ELF-1 (cell line): ENCODE measurements at places on chromosomes 13 and 19.
A peak's percentile ranks its signal among the peaks of the same experiment; 100 is the strongest.

GRCh38 chr13:88450515-88450914 is 779.3 kb downstream of the SLITRK5 start:
- no peak for DNase-seq

DNA sequence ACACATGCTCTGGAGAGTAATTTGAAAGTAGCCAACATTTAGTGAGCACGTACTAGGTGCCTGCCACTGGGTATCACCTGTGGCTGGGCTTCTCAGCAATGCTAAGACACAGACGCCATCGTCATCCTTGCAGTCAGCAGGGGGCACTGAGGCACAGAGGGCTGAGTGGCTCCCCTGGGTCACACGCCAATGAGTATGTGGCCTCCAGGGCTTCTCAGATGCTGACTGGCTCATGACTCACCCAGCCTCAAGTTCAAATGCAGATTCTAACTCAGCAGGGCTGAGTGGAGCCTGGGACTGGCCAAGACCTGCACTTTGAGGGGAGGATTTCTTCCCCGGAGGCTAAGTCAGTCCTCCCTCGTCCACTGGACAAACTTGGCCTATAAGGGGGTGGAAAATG is 115.1 kb upstream of the CACNA1A start:
- peak; percentile 77 for DNase-seq

GRCh38 chr19:8877854-8878705 is 45.9 kb downstream of the MBD3L1 start:
- DNase-seq = peak; percentile 24

- no peak for DNase-seq
Observed at GRCh38 chr19:7668842-7669241, at the start of gene RETN. TSS of gene RETN (plus strand) at chr19:7669049. CDS start at chr19:7669327, 278 bp downstream.

GRCh38 chr13:102792396-102792795 is 6.4 kb downstream of the POGLUT2 start:
- no peak for DNase-seq

- DNase-seq = no peak
Observed at GRCh38 chr19:50717026-50717723, 2.4 kb downstream of the SHANK1 start.

DNA sequence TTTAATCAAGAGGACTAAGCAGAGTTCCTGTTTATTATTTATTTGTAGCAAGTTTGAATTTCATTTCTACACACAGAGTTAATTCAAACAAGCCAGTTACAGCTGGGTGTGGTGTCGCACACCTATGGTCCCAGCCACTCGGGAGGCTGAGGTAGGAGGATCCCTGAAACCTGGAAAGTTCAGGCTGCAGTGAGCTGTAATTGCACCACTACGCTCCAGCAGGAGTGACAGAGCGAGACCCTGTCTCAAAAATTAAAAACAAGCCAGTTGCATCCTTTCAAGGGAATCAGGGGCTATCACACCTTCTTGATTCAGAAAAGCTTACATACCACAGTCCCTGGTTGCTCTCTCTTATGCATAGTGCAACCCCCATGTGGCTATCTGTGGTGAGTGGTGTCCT is 19.8 kb downstream of the ZNF586 start:
- DNase-seq = no peak

- no peak for DNase-seq
Observed at GRCh38 chr13:81021284-81021840, 680.4 kb upstream of the SPRY2 start.

DNA sequence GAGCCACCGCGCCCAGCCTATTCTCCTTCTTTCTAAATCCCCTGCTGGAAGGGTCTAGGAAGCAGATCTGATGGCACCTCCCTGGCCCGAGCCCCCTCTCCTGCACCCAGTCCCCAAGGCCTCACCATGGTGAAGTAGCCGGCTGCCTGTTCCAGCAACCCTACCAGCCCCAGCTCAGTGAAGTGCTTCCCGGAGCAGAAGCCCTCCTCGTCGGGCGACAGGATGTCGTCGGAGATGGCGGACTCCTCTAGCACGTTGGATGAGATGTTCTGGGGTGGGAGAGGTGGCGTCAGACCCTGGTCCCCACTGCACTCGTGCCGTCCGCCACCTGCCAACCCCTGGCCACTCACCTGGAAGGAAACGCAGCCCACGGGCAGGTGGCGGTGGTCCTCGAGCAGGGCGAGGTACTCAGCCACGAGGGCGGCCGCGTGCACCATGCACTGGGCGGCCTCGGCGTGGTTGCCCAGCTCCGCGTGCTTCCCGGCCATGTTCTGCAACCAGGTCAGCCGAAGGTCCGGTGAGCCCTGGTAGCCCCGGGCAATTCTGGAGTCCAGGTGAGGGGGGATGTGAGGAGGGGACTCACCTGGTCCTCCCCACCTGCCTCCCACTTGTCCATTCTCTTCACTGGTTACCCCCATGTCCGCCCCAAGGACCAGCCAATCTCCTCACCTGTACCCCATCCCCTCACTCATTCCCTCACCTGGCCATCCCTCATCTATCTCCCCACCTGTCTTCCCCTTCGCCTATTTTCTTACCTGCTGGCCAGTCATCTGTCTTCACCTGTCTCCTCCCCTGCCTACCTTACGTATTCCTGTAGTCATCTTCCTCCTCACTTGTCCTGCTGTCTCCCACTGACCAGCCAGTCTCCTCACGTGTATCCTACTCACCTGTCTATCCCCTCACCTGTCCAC is 11.5 kb upstream of the KANK2 start:
- no peak for DNase-seq

DNA sequence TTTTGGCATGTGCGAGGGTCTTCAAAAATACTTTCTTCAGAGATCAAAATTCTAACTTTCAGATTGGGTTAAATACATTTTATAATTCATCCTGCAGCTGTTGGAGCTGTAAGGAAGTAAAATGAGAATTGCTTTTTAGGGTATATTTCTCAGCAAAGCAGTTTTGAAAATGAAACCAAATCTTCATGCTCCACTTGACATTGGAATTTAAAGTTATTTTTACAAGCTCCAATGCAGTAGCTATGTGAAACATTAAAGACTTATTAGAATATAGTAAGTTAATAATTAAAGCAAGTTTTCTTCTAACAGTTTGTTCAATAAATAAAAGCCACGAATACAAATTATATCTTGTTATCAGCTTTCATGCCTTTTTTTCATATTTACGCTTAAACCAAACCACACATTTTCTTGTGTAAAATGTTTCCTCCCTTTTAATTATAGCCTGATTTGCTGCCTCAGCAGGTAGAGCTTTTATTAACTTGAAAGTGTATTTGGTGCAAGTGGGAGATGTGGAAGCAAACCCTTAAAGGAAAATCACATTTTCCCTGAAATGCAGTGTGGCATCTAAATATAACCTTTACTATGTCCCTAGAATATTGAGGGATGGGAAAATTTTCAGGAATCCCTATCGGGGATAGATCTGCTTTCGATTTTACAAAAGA is 12.4 kb upstream of the MICU2 start:
- DNase-seq = no peak

DNA sequence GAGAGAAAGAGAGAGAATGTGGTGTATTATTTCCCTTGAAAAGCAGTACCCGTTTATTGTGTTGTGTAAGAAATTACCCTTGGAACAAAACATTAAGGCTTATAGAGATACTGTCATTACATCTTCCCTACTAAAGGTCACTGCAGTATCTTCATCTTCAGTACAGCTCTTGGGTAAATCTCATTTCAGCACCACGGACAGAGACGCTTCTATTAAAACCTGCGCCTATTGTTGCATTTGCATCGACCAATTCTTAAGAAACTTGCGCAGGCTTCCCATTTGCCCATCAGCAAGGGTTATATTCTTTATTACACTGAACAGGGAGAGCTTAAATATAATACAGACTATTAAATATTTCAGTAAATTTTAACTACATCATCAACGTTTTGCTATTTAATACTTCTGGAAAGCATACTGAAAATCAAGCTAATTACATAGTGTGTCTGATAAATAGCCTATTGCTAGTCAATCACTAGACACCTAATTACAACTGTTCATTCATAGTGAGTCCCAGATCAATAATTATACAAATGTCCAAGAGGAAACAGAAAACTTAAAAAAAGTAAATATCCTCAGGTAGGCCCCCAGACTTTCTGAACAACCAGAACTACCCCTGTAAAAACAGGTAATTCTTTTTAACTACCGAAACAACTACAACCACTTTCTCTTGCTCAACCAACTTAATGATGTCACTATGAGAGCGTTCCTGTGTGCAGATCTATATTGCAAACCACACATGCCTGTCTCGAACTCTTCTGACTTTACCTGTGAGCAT is 350.6 kb downstream of the LIG4 start:
- peak; percentile 4 for DNase-seq

DNA sequence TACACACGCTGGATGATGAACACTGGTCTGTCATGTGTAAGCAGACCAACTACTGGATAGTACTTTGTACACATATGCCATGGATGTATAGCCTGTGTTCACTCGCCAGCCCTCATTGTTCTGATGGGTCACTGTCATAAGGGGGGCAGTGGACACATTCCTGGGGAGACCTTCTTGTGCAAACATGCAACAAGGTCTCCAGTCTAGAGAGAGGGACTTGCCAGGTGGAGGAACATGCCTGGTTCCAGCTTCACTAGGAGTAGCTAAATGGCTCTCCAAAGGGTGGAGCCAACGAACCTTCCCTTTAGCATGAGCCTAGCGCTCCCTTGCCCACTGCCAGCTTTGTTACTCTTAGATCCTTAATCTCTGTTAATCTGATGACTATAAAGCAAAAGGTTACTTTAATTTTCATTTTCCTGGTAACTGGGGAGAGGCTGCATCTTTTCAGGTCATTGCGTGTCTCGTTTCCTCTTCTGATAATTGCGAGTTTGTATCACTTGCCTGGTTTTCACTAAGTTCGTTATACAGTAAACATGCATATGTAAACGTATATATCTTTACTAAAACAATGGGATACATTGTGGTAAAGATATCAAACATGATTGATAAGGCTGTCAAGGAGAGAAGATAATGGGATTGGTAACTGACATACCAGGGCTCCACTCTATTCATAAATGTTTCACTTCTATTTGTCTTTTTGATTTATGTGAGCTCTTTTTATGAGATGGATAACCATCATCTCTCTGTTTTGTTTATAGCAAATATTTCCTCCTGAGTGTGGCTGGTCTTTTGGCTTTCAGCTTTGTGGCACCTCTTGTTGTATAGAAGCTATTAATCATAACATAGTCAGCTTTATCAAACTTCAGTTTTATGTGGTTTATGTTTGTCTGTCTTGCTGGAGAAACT is 235.2 kb upstream of the SGCG start:
- DNase-seq = no peak

DNA sequence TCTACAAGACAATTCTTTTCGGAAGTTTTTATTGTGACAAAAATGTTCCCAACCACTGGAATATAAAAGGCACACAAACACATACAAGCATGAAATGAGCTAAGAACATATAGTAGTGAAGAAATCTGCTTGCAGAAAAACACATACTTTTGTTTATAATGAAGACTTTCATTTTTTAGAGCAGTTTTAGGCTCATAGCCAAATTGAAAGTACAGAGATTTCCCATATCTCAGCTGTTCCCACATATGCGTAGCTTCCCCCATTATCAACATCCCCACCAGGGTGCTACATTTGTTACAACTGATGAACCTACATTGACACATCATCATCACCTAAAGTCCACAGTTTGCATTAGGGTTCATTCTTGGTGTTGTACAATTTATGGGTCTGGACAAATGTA is 249.4 kb downstream of the KCTD12 start:
- DNase-seq = no peak

GRCh38 chr19:17824339-17824738 is 3.0 kb upstream of the INSL3 start:
- DNase-seq = no peak

GRCh38 chr13:110113284-110113764 is 193.6 kb downstream of the COL4A1 start:
- DNase-seq = no peak

GRCh38 chr19:7434391-7434790 is 54.4 kb downstream of the PEX11G start:
- no peak for DNase-seq

- no peak for DNase-seq
Observed at GRCh38 chr13:110637747-110638146, 22.4 kb downstream of the NAXD start.

DNA sequence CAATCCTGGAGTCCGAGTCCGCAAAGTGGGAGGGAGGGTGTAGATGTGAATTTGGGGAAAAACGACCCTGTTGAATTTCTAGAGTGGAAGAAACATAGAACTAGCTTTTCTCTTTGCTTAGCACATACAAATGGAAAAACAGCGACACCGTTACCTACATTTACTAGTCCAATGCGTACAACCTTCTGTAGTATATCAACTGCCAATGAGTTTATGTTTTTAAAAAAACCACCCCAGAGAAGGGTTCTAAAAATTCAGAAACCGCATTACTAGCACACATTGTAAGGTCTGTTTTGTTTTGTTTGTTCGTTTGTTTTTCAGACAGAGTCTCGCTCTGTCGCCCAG is 332 bp upstream of the SUPT20H start:
- no peak for DNase-seq

DNA sequence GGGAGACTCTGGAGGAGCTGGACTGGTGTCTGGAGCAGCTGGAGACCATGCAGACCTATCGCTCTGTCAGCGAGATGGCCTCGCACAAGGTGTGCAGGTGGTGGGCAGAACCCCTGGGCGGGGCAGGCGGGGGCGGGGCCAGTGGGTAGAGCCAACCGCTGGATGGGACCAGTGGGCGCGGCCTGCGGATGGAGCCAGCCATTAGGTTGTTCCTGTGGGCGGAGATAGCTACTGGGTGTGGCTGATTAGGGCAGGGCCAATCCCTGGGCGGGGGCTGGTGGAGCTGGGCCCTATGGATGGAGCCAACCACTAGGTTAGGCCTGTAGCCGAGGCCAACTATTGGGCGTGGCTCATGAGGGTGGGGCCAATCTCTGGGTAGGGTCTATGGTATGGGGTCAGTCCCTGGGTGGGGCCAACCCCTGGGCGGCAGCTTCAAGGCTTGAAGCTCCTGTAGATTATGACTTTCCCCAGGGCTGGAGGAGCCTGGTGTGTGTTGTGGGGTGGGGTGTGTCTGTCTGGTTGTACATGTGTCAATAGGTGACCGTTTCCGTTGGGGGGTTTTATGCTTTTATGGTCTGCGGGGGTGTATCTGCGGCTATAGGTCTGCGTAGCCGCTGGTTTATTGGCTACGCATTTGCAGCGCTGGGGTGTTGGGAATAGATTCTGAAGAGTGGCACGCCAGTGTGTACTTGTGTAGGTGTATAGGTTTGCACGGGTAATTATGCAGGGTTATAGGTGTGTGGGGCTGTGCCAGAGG is 30.7 kb downstream of the PDE4A start:
- DNase-seq = peak; percentile 81

GRCh38 chr19:53132141-53132991 is at the start of gene ZNF415:
TSS of gene ZNF415 (minus strand) at chr19:53132910. CDS start at chr19:53122676, 10,234 bp downstream.
- peak; percentile 86 for DNase-seq
